Islet precursor cell (in vitro differentiated cells): ENCODE measurements at places on chromosomes 12 and 14.

DNA sequence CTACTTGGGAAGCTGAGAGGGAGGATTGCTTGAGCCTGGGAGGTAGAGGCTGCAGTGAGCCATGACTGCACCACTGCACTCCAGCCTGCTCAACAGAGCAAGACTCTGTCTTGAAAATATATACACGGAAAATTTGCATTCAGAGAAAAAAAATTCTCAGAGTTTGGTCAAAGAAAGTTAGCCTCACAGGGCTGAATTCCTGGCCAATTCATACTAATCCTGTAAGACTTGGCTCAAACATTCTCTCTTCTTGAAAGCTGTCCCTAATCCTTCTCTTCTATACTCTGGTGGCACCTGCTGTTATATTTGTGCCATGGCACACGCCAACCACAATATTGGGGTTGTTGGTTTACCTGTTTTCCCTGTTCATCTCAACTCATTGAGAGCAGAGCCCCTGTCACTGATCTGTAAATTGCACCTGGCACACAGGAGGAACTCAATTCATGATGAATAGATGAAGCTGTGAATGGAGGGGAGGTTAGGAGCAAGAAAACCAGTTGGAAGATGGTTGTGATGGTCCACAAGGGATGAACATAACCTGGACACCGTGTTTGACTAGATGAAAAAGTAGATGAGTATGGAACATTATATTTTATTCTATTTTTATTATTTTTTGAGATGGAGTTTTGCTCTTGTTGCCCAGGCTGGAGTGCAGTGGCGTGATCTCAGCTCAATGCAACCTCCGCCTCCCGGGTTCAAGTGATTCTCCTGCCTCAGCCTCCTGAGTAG, 36.8 kb upstream of the SPTSSA start:
- DNase-seq, result no peak

DNA sequence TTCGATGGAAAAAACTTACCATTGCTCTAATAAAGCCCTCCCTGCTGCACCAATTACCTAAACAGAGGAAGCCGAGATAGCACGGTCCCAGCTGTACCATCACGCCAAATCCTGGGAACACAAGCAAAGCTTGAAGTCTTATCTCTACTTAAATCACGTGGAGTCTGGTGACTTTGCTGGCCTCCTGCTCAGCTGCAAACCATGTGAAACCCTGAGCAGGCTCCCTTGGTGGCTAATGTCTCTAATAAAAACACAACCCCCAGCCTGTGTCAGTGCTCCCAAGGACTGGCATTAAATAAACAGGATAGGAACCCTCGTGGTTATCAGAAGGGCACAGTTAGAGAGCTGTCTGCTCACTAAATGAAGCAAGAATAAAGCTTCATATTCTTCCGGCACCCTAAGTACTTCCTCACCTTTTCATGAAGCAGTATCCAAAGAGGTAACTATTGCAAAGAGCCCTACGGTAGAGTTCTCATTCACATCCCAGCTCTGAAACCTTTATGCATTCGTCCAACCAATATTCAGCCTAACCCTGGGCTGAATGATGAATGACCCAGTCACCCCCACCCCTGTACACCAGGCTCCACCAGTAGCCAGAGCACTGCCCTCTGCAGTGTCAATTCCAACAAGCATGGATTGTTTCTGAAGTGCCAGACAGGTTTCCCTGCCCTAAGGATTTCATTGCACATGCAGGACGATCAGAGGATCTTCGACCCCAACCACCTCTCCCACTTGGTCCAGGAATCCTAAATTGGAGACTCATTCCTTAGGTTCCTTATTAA, 452.7 kb upstream of the TMPO start:
- no peak for DNase-seq

DNA sequence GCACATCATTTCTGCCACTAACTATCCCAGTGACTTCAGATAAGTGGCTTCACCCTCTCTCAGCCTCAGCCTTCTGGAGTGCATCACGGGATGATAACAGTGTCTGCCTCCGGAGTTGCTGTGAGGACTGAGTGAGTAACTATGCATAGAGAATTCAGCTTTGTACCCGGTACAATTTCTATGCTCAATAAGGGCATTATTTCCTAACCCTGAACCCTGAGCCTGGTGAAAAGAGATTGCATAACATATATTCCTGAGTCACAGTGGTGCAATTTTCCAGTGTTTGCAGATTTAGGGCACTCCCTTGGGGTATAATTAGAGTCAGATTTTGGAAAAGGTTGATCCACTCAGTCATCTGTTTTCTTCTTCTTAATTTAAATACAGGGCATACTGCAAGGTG, 181.1 kb downstream of the PTPN11 start:
- DNase-seq, result no peak

GRCh38 chr14:56730538-56731145, 79.6 kb downstream of the OTX2 start:
- DNase-seq, result no peak

DNA sequence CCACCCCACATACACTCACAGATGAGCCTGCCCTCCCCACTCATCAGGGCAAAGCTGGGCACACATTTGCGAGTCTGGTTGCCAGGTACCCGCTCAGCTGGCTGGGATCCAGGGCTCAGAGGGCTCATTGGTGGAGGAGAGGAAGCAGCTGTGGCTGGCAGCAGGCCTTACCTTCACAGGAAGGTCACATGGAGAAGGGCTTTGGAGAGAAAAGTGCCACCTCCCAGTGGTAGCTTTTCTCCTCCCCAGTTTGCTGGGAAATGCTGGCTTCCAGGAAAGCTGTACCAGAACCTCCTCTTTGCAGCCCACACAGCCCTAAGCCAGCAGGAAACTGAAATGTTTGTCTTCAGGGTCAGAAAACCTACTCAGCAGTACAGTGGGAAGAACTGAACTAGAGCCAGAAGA, 55.6 kb downstream of the LGMN start:
- no peak for DNase-seq

DNA sequence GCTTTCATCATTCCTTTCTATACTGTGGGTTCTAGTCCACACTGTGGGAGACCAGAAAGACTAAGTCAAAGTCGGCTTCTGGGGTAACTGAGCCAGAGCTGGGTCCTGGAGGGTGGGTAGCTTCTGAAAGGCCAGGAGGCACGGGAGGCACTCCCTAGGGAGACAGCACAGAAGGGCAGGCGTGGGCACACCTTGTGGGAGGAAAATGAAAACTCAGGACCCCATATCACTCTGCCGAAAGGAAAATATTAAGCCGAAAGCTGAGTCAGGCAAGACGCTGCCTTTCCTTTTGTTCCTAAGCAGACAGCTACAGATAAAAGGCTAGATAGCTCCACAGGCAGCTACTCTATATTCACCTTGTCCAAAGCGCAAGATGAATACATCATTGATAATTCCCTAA, 20.7 kb downstream of the ANO2 start:
- DNase-seq, result peak; percentile 29

GRCh38 chr12:1283316-1283715, 292.3 kb downstream of the ERC1 start:
- DNase-seq, result no peak

DNA sequence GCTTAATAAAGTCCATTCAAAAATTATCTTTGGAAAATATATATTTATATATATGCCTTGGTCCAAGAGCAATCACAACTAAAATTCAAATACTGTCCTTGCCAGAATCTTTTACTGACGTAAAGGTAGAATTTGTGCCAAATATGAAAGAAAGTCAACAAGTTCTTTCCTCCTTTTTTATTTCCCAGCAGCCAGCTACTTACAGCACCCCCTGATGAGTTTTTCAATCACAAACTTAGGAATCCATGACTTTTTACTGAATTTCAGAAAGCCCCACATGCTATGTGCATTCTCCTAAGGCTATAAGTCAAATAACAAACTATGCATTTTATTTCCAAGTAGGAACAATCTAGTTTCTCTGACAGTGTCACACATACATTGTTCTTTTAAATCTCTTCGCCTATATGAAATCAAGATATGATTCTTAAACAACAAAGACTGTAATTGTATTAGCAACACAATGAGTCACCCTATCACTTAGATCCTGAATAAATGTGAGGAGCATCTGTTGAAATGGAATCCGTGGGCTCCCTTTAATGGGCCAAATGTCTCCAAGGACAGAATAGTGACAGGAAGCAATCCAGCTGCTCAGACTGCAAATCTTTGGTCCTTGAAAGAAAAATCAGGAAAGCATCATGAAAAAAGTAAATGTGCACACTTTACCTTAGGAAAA, 271.4 kb downstream of the DUSP6 start:
- DNase-seq, result no peak

DNA sequence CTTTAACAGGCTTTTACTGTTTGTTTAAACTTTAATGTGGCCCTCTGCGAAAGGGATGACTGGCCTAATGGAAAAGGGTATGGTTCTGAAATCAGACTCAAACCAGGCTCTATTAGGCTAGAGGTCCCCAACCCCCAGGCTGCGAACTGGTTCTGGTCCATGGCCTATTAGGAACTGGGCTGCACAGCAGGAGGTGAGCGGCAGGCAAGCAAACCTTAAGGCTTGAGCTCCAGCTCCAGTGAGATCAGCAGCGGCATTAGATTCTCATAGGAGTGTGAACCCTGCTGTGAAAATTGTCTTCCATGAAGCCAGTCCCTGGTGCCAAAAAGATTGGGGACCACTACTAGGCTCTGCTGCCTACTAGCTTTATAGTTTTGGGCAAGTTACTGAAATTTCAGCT, 11.1 kb downstream of the GALNT4 start:
- no peak for DNase-seq
